PC-9 (cell line): ENCODE measurements at places on chromosomes 3 and 15. TPM values are rescaled to one million over a fixed set of nuclear protein-coding genes. Genes with fewer than 3 reads are reported as not detected.

GRCh38 chr3:3902161-3902560 lies 102.9 kb downstream of the LRRN1 start:
- H3K27me3 ChIP-seq: no peaks in the 10 kb centered on the region
- H3K36me3 ChIP-seq: no peaks in the 10 kb centered on the region
- no peak overlapping the region for H3K27ac ChIP-seq
- peak; percentile 2 for DNase-seq
- no peak overlapping the region for H3K4me3 ChIP-seq

PSTPIP1 gene
- not detected in 2 replicates for total RNA-seq

SNTN gene
- total RNA-seq: not detected in 2 replicates

SMARCC1 gene
- 88.1 and 130 TPM in 2 replicates for total RNA-seq

- DNase-seq: no peak
- H3K27ac ChIP-seq: peak overlapping the region; percentile 66
- peaks cover 18% of the 10 kb centered on the region for H3K4me1 ChIP-seq
- no peaks in the 10 kb centered on the region for H3K27me3 ChIP-seq
These were observed 596 bp downstream of the BTD start for GRCh38 chr3:15602146-15602536.

GRCh38 chr15:63938486-63939061 lies 104.8 kb upstream of the HERC1 start:
- H3K4me1 ChIP-seq: no peaks in the 10 kb centered on the region
- no peaks in the 10 kb centered on the region for H3K27me3 ChIP-seq
- no peak for DNase-seq
- H3K4me3 ChIP-seq: no peak overlapping the region
- H3K36me3 ChIP-seq: no peaks in the 10 kb centered on the region
- no peak overlapping the region for H3K27ac ChIP-seq
